H9 (cell line): ENCODE measurements at places on chromosomes 4 and X. TPM values are rescaled to one million over a fixed set of nuclear protein-coding genes. Genes with fewer than 3 reads are reported as not detected.

FOXR2 gene
- total RNA-seq: not detected in 2 replicates

CXorf49 gene
- total RNA-seq: not detected in 2 replicates

PABPC1L2B gene
- total RNA-seq: 1.8 TPM in 2 replicates

INTU gene
- total RNA-seq: 10.7 and 11.4 TPM in 2 replicates

- DNase-seq: no peak
Observed at GRCh38 chr4:178349601-178350000, 907.4 kb upstream of the AGA start.

GRCh38 chr4:171875291-171875690 is 62.1 kb downstream of the GALNTL6 start:
- no peak for DNase-seq

- no peak for DNase-seq
Observed at GRCh38 chr4:97073194-97073593, 1070.1 kb downstream of the STPG2 start.

- no peak for DNase-seq
Observed at GRCh38 chr4:101279377-101279871, 67.9 kb downstream of the PPP3CA start.

DNA sequence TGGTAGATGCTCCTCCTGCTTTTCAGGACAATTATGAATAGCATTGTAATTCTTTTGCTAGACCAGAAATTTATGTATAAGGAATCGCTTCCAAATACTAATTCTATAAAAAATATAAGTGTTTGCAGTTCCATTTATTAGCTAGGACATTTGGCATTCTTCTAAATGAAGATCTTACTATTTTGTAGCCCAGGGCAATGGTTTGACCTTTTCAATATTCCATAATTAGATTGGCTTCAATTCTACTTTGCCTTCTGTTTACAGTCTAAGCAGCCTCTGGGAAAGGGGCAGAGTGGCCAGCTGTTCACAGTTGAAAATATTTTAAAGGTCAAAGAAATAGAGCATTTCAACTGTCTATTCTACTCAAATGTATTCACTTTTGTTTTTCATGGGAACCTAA is 912.1 kb upstream of the GRIA3 start:
- DNase-seq: no peak
